ENCODE measurements at places on chromosomes 16 and 17. TPM values are rescaled to one million over a fixed set of nuclear protein-coding genes. Genes with fewer than 3 reads are reported as not detected.

The LRRC37A gene
- 7.7 TPM for total RNA-seq

The TNP2 gene
- not detected for total RNA-seq

The CMC2 gene
- total RNA-seq: 45.6 TPM

The MMP28 gene
- total RNA-seq: 23.5 TPM

The DHRS7C gene
- not detected for total RNA-seq

GRCh38 chr17:68127914-68128313 lies 92.4 kb downstream of the KPNA2 start:
- no peak for DNase-seq

DNA sequence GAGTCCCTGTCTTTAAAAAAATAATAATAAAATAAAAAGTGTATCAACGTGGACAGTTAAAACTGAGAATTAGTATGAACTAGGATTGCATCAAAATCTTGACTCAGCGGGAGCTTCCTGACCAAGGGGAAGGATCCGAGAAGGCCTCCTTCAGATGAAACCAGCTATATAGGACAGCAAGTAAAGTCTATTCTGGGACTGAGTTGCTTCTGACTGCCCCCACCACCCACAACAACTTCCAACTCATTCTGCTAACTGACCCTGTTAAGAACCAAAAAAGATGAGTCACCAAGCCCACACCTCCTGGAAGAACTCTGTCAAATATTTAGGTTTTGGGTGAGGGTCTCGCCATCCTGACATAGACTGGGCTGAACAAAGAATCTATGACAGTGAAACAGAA lies 24.9 kb downstream of the MPP3 start:
- no peak for DNase-seq

DNA sequence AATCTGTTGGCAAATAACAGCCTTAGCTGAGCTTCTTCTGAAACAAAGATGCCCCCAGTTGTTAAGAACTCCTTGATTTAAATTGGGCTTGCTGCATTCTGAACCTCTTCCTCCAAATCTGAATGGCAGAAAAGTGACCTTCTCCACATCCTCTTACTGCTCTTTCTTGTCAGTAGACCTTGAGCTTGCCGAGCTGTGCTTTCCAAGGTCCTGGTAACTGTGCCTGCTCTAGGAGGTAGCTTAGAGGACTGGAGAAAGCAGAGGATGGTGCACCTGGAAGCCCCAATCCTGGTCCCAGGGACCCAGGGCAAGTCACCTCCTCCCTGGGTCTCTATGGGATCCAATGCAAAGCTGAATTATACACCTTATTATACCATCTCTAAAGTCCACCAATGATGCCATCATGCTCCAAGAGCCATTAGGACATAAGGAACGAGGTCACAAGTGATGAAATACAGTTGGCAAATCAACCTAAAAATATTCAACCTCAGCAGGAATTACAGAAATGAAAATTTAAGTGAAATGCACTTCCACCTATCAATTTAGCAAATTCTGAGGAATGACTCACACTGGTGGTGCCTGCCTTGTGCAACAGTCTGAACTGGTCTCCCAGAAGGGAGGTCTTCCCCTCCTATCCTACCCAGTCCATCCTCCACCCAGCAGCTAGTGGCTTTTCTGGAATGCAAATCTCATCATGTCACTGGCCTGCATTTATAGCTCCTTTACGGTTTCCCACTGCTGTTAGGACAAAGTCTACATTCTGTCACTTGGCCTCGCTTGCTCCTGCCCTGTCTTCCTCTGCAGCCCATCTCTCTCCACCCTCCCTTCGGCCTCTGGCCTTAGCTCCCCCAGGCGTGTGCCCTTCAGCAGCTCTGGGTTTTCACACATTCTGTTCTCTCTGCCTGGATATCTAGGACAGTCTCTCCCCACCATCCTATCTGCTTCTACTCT lies 36.6 kb downstream of the TOM1L2 start:
- DNase-seq: no peak

DNA sequence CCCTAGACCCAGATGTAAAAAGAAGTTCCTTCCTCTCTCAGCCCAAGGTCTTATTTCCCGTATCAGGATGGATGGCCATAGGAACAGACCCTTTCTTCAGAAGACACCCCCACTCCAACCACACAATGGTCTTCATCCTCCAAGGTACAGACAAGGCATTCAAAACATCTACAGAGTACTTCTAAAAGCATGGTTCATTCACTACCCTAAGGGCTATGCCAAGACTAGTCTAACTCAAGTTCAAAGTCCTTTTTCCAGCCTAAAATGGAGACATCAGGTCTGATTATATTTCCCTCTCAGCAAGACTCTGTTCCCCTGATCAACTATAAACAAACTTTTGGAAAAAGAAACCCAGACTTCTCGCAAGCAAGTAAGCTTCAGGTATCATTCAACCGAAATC lies 388.9 kb downstream of the NPIPA8 start:
- no peak for DNase-seq

- no peak for DNase-seq
These were observed 7.5 kb upstream of the CES3 start for GRCh38 chr16:66953462-66954096.

- DNase-seq: no peak
These were observed 33.6 kb downstream of the HAPSTR1 start for GRCh38 chr16:9124908-9125584.

- peak; percentile 68 for DNase-seq
These were observed 33.3 kb downstream of the JPH3 start for GRCh38 chr16:87635541-87636049.

- no peak for DNase-seq
These were observed 163.5 kb downstream of the CCT6B start for GRCh38 chr17:34797720-34798119.

DNA sequence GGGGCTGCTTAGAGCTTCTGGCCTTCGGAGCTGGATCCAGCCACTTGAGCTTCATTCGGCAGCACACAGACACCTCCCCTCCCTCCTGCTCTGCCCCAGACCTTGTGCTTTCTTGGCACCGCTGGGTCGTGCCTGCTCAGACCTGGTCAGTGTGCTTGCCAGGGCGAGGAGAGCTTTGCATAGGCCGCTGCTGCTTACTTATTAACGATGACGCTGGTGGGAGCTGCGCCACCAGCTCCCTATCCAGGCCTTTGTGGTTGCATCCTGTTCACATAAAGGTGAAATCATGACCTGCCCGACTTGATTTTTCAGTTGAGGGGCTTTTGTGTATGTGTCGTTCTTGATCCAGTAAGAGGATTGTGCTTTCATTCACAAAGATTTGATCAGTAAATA lies 101.1 kb downstream of the MSI2 start:
- peak; percentile 75 for DNase-seq

DNA sequence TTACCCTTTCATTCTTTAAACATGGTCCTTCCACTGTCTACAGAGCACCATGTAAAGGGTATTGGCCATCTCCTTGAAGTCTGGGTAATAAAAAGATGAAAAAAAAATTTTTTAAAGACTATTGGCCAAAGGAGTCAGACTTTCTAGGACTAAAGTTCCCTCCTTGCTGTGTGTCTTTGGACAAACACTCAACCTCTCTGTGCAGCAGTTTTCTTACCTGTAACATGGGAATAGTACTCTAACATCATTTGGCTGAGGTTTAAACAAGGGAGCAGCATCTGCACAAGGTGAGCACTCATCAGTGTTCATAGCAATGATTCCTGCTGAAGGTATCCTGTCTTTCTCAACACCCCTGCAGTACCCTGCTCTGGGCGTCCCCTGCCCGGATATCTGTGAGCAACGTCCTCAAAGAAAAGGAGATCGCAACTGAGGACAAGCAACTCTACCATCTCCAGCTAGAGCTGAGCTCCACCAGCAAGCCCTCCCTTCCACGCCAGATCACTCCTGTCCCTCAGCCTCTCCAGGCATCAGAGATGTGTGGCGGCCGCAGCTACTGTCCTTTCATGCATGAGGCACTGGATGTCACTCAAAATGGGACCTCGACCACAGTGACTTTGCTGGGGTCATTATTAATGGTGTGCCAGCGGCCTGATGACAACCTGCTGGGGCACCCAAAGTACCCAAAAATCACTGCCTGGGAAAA lies 29.5 kb upstream of the RPH3AL start:
- no peak for DNase-seq

Measured in ureter (tissue), 1 donor.